ENCODE measurements at places on chromosomes 1 and 21. TPM values are rescaled to one million over a fixed set of nuclear protein-coding genes. Genes with fewer than 3 reads are reported as not detected.

Gene FAM78B
- not detected for total RNA-seq

Gene UBASH3A
- total RNA-seq, result not detected

Gene C1orf21
- total RNA-seq, result 27.2 TPM

Gene TMPRSS3
- total RNA-seq, result not detected

Gene SPRR2A
- not detected for total RNA-seq

GRCh38 chr1:243730487-243731150, 119.4 kb downstream of the AKT3 start:
- no peak for DNase-seq

Data from M059J (cell line).